ENCODE measurements at places on chromosomes 7 and 10. TPM values are rescaled to one million over a fixed set of nuclear protein-coding genes. Genes with fewer than 3 reads are reported as not detected.

DNA sequence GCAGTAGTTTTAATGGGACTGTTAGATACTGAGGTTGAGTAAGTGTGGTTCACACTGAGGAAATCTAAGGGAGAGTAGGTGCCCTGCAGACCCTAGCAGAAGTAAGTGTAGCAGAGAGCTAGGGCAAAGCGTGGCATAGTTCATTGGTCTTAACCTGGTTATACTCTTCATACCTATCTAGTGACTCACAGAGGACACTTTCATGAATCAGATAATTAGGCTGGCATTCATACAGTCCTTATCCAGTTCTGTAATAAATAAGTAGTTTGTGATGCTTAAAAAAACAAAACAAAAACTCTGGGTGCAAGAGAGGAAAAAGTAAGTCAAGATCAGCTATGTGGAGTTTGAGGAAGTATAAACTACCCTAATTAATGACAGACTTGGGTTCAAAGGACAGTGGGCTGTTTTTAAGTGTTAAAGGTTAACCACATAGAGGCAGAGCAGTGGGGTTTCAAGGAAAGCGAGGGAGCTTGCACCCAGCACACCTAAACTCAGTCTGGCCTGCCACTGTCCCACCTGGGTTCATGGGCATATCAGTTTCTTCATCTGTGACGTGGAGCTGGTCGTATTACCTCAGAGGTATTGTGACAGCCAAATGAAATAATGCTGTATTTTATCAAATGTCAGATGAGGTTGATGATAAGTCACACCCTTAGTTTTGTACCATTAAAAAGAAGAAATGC lies 27.1 kb downstream of the LMTK2 start:
- peak; percentile 42 for DNase-seq

The FKBP14 gene
- total RNA-seq, result 26.8 TPM

The KCNMA1 gene
- 15.3 TPM for total RNA-seq

GRCh38 chr10:983971-984655 lies 4.1 kb upstream of the GTPBP4 start:
- no peak for DNase-seq

The CDH23 gene
- 0.16 TPM for total RNA-seq

GRCh38 chr10:127195571-127196281 lies 665 bp downstream of the INSYN2A start:
- DNase-seq, result peak; percentile 38

The RASA4 gene
- total RNA-seq, result 28.4 TPM

- DNase-seq, result no peak
Observed at GRCh38 chr10:69502589-69502988, 51.3 kb downstream of the TSPAN15 start.

DNA sequence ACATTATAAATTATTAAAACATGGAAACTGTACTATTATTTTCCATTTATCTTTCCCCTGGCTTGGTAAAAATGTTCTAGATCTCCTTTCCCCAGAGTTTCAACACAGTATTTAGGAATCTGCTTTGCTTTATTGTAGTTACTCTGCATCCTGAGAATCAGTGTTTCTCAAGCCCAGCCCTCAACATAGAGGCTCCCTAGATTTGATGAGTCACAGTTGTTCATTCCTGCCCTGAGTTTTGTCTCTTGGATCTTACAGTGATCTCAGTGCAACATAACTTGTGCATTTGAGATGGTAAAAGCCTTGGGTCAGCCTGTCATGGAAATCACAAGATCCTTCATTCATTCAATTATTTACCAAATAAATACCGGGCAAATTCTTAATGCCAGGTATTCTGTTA lies 63.0 kb downstream of the VAX1 start:
- peak; percentile 5 for DNase-seq

The SPDYE2 gene
- not detected for total RNA-seq

The MBL2 gene
- not detected for total RNA-seq

The ASB10 gene
- total RNA-seq, result 0.99 TPM

GRCh38 chr7:82668676-82669075 lies 225.1 kb upstream of the CACNA2D1 start:
- DNase-seq, result no peak

The MSMB gene
- total RNA-seq, result not detected

DNA sequence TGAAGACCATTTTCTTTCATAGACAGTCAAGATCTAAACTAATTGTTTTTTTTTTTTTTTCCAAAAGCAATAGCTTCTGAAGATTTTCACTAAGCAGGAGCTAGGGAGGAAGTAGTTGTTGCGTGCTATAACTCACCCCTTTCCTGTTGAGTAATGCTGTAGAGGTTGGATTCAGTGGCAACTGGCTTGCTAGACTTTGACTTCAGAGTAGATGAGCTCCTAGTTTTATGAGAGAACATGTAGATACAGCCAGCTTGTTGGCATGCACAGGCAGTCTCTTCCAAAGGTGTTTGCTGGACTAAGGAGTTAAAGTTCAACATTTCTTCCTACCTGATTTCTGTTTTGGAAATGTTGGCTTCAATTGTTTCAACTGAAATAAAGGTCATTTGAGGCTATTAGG lies 66.2 kb upstream of the MXI1 start:
- DNase-seq, result no peak

- DNase-seq, result no peak
Observed at GRCh38 chr10:95694665-95695064, 938 bp upstream of the TCTN3 start.

The IFIT1B gene
- not detected for total RNA-seq

The ZNF804B gene
- total RNA-seq, result not detected

The NCF1 gene
- not detected for total RNA-seq

GRCh38 chr10:11658801-11659368 lies 47.4 kb upstream of the USP6NL start:
- DNase-seq, result no peak

- DNase-seq, result no peak
Observed at GRCh38 chr10:76540786-76541185, 1096.8 kb downstream of the KCNMA1 start.

The ACTA2 gene
- 1,010 TPM for total RNA-seq

- no peak for DNase-seq
Observed at GRCh38 chr7:73303546-73303945, 5.1 kb downstream of the NSUN5 start.

- no peak for DNase-seq
Observed at GRCh38 chr7:140667476-140667875, 5.3 kb upstream of the ADCK2 start.

The FKBP9 gene
- total RNA-seq, result 200 TPM

DNA sequence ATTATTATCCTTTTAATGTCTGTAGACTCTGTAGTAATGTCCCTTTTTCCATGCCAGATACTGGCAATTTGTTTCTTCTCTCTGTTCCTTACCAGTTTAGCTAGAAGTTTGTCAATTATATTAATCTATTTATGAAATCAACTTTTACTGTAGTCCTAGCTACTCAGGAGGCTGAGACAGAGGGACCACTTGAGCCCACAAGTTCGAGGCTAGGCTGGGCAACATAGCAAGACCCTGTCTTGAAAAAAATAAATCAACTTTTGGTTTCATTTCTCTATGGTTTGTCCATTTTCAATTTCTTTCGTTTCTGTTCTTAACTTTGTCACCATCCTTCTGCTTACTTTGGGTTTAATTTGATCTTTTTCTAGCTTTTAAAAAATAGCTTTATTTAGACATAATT lies 42.5 kb upstream of the PLA2G12B start:
- DNase-seq, result no peak

The STOX1 gene
- total RNA-seq, result 0.99 TPM

The ACSM6 gene
- total RNA-seq, result not detected

DNA sequence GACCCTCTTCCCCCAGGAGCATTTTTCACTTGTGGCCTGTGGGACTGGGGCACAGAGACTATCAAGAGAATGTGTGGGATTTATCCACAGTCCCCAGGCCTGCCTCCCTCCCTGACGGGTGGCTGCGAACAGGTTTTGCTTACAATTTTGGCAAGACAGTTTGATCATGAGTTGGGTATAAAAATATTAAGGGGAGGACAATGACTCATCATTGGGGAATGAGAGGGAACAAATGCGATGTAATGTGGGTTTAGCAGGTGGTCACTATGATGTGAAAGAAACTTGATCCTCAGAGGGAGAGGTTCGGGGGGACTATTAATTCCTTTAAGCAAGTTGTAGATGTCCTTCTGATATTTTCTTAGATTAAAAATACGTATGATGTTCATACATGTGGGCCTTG lies 52.2 kb downstream of the EMX2 start:
- DNase-seq, result peak; percentile 57

DNA sequence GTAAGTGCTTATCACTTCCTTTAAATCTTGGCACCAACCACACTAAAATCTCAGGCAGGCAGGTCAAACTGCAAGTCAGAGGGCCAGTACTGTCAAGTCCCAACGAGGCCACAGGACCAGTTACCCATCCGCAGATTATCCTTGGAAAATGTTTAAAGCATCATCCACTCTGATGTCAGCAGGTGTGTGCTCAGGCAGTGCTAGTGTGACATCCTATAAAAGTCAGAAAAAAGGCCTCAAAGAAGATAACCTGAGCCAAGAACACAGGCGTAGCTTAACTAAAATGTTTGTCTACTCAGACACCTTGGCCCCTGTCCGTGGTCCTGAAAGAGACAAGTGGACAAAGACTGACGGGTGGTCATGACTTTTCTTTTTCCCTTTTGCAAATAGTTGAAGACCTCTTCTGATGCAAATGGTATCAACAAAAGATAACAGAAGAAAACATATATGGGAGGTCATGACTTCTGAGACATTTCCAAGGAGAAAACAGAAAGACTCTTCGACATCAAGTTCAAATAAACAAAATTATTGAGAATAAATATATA lies 309.3 kb downstream of the KCNMA1 start:
- peak; percentile 69 for DNase-seq

DNA sequence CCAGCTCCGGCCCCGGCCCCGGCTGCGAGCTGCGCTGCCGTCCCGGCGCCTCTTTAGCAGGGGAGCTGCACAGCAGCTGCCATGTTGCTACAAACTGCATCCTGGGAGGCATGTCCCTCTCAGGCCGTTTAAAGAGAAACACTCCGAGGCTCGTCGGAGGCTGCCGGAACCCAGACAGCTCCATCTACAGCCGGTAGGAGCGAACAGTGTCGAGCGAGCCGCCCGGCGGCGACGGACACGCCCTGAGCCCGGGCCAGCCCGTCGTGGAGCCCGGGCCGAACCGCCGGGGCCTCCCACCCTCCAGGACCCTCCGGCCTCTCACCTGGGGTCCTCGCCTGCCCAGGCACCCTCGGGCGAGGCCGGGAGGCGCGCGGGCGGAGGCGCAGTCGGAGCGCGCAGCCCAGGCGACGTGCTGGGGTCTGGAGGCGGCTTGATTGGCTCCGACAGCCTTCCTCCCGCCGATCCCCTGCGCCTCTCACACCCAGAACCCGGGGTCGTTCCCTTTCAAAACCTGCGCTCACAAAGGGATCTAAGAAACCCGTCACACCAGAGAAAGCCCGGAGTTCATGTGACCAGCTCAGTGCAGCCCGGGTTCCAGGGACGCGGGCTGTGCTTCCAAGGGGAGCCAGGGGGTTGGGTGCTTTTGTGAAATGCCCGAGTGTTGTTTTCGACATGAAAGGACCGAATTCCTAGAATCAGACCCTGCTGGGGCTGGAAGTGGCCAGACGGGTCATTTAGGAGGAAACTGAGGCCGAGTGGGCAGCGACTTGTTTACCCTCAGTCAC lies at the start of gene ZNF777:
Gene ZNF777, minus strand, starts transcription at position 570 of the 785 bp plus-strand sequence. CDS start 5,040 bp downstream, outside the sequence.
- peak; percentile 93 for DNase-seq

- no peak for DNase-seq
Observed at GRCh38 chr10:75456122-75456521, 24.7 kb downstream of the LRMDA start.

DNA sequence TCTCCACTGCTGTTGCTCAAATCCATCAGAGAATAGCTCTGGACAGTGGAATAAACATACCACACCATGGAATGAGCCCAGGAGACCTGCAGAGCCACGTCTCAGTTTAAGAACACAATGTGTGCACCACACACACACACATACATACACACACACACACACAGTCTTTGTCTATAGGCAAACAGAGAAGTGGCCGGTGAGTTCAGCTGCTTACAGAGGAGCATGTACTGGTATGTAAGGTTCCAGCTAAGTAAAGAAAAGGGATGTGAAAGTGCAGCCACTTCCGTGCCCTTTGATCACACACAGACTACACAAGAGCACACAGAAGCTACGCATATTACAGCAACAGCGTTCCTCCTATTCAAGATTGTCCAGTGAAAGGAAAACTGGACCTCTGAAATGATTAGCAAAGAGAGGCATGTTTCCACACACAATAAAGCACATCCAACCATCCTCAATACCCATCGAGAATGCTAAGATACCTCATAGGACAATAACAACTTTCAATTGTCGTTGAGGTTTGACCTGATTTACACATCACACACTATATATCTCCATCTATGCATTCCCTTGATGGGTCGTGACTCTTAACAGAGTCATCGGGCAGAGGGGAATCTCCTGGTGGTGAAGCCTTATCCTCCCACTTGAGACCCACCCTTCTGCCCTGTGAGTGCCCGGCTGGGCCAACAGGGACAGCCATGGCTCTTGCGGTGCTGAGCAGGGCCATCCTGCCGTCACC lies 23.6 kb downstream of the SLC35B4 start:
- DNase-seq, result no peak

DNA sequence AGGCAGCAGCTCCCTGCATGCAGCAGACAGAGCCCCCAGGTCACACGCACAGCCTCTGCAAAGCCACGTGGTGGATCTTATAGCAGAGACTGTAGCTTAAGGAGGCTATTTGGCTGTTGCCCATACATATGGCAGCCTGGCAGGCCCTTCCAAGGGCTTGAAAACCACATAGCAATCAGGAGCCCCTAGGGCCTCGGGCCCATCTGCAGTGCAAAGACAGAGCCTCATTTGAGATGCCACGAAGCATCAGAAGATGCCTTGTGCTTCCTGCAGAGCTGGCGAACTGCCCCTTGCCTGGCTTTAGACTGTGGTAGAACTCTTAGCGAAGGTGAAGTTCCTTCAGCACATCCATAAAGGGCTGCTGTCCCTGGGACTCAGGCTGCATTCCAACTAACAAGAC lies 309.9 kb downstream of the GRID1 start:
- DNase-seq, result no peak

DNA sequence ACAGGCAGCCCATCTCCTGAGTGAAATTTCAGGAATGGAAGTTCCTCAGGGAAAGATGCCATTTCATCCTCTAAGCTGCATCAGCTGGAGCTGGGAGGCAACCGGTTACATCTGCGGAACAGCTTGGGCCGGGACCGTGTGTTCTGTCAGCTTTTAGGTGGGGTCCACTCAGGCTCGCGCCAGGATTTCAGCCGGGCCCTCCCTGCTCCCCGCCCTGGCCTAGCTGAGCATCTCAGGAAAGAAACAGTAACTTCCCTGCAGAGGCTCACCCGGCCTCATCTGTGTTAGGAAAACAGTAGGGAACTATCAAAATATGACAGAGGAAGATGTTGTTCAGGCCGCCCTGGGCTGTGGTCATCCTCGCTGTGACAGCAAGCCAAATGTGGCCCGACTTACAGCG lies 110.4 kb downstream of the TRIL start:
- no peak for DNase-seq

DNA sequence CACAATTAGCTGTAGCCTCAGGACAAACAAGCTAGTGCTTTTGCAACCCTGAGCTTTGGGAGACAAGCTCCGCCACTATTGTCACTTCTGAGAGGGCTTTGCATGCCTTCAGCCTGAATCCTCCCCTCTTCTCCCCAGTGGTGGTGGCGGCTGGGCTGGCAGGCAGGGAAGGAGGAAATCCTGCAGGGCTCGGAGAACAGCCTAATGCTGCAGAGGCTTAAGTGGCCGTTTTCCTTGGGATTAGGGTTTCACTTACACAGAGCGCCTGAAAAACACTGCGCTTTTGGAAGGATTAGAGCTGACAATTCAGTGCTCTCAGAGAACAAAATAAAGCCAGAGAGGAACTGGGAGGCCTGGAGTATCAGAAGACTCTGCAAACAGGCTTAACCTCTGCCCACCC lies 71.3 kb downstream of the PAX2 start:
- DNase-seq, result no peak
